ENCODE measurements at places on chromosomes 5 and 9.

DNA sequence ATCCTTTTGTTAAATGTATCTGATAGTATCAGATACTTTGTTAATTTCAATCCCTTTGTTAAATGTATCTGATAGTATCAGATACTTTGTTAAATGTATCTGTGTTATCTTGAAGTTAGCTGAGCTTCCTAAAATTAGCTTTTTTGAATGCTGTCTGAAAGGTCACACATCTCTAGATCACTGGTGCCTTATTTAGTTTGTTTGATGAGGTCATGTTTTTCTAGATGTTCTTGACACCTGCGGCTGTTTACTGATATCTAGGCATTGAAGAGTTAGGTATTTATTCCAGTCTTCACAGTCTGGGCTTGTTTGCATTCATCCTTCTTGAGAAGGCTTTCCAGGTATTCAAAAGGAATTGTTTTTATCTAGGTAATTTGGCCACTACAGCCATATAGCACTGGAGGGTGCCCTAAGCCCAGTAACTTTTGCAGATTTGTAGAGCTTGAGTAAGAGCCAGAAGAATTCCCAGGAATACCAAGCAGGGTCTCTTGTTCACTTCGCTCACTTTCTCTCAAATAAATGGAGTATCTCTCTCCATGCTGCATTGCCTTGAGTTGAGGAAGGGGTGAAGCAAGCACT is 435.4 kb upstream of the GRAMD2B start:
- DNase-seq, result no peak

DNA sequence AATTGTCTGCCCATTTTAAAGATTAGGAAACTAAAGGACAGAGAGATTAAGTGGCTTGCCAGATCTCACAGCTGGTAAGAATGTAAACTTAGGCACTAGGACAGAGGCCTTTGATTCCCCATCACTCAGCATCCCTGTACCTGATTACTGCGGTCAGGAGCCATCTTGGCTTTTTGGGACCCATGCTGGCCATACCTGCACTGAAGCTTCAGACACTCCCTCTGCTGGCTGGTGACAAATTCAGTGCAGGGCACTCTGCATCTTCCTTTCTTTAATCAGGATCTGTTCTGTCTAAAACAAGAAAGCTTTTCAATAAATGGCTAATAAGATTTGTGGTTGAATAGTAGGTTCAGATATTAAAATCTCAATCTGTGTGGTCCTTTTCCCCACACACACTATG is 215.5 kb upstream of the RORB start:
- DNase-seq, result no peak

- DNase-seq, result no peak
These were observed 41.5 kb downstream of the TTLL11 start for GRCh38 chr9:122051351-122052321.

DNA sequence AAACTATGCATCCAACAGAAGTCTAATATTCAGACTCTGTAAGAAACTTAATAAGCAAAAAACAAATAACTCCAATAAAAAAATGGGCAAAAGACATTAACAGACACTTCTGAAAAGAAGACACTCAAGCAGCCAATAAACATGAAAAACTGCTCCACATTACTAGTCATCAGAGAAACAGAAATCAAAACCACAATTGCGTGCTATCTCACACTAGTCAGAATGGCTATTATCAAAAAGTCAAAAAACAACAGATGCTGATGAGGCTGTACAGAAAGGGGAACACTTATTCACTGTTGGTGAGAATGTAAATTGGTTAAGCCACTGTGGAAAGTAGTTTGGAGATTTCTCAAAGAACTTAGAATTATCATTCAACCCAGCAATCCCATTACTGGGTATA is 101.2 kb upstream of the TRIM32 start:
- DNase-seq, result no peak

DNA sequence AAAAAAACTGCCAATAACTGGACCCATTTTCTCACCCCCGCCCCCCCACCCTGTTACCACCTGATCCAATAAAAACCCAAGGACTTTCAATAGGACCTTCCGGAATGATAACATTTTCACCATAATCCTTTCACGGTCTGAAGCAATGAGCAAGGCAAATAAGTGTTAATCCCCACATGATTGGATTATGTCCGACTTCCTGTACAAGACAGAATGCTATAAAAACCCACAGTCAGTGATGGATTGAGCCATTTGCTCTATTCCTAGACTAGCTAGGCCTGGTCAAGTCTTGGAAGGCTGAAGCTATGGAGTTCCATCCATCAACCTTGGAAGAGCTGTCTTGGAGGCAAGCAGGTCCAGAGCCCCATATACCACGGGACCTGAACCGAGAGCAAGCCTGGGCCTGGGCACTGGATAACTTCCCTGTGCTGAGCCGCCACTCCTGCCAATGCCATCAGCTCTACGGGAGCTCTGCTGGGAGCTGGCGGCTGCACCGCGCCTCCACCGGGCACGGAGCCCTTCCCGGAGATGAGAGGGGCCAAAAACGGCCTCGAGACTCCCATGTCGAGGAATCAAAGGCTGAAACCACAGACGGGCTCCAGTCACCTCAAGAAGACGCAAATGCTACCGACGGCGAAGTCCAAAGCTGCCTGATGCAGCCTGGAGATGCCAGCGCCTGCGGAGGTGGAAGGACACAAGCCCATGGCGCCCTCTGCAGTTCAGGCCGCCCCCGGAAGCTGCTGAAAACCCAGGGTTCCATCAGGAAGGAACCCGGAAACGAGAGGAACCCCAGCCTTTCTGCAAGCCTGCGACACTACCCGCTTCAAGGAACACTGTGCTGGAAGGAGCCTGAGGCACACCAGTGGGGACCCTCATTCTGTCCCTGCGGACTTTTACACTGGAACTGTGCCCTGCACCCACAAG is 69.2 kb downstream of the ANXA2R start:
- no peak for DNase-seq

All from GOT3 (cell line).